Stimulated activated CD8-positive, alpha-beta memory T cell treated with anti-CD3 and anti-CD28 coated beads, Interleukin-7, amount 100 ng/mL, for 1 hour (primary cell): ENCODE measurements at places on chromosomes 5 and 9.

- no peak for DNase-seq
These were observed 13.7 kb downstream of the ADAMTSL1 start for GRCh38 chr9:18487611-18488010.

DNA sequence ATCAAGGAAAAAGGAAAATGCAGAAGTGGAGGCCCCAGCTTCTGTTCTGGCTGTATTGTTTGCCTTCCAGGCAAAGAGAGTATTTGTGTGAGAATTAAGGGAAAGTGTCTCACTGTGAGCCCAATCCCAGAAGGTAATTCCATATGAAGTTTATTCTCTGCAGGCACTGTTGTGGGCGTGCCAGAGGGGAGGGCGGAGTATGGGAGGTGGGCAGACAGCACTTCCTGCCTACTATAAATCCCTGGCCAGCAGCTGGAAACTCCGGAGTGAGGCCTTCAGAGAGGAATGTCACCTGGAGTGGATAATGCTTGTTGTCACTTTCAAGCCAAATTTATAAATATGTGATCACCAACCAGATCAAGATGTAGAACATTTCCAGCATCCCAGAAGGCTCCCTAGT, 209.5 kb downstream of the ARHGAP26 start:
- DNase-seq: no peak

GRCh38 chr5:3226196-3226920, 369.3 kb upstream of the IRX1 start:
- no peak for DNase-seq

DNA sequence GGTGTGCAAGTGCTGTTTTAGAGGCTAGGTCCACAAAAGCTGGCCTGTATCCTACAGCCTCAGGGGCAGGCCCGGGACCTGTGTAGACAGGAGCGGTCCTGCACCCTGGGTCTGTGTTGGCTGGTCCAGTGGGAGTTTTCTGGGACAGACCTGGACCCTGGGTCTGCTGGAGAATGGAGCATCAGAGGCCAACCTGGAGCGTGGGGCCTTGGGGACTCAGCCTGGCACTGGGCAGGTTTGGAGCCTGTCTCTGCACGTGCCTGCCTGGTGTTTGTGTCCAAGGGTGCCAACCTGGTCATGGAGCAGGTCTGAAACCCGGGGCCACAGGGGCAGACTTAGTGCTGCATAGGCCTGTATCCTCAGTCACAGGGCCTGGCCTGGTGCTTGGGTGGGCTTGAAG, 45.8 kb downstream of the SRFBP1 start:
- DNase-seq: no peak

- DNase-seq: no peak
These were observed 21.5 kb upstream of the ZBTB34 start for GRCh38 chr9:126838895-126839294.

GRCh38 chr9:134195558-134195957, 31.2 kb upstream of the RNU6ATAC start:
- no peak for DNase-seq

- DNase-seq: no peak
These were observed 17.4 kb upstream of the CAMSAP1 start for GRCh38 chr9:135924628-135925338.

DNA sequence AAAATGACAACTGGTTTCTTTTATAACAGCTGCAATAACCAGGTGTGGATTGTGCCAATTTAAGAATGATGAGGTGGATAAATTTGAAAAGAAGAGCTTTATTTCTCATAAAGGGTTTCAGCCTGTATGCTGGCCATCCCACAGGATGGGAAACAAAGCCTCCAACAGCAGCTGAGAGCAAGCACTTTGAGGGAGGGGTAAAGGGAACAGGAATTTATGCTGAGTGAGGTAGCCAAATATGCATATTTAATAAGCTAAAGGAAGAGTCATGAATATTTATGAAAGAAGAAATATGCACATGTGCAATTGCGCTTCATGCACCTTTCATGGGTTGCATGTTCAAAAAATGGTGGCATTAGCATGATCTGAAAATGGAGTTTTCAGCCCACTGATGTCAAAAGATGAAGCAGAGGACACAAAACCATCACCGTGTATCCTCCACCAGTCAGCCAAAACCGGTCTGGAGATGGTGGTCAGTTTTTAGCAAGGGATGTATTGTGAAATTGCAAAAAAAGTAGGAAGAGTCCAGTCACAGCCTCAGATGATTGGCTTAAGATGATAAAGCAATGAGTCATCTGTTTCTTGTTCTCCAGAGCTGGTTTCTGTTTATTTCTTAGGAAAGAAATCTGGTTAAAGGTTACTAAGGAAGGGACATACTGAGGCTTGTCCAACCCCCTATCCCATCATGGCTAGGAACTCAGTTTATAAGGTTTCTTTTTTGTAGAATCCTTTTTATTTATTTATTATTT, 47.9 kb downstream of the DEPDC1B start:
- DNase-seq: no peak

DNA sequence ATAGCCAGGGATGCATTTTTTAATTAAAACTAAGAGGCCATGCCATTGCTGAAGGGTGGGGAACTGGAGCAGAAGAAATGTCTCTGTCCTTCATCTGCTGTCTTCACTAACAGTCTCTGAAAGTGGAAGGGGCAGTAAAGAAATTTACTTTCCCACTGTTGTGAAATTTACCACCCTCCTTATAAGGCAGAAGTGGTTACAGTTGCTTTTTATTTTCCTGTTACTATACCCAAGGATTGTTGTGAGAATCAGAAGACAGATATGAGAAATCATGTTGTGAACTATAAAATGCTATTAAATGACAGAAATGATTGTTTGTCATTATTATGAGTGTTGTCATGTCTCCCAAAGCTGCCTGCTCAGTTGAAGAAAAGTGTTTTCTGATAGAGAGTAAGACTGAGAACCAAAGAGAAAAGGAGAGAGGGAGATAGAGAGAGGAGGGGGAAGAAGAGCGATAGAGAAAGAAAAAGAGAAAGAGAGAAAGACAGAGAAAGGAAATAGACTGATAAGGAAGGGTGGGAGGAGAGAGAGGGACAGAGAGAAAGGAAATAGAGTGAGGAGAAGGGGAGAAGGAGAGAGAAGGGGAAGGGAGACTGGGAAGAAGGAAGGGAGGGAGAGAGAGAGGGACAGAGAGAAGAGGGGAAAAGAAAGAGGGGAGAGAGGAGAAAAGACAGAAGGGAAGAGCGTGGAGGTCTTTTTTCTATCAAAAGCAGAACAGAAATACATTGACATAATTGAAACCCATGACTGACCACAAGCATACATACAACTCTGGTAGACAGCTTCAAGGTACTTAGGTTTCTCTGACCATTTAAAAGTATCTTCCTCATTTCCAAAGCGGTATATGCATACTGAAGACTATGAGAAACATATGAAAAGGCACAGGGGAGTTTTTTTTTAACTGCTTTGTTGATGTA, 22.5 kb downstream of the SEC61B start:
- DNase-seq: no peak

DNA sequence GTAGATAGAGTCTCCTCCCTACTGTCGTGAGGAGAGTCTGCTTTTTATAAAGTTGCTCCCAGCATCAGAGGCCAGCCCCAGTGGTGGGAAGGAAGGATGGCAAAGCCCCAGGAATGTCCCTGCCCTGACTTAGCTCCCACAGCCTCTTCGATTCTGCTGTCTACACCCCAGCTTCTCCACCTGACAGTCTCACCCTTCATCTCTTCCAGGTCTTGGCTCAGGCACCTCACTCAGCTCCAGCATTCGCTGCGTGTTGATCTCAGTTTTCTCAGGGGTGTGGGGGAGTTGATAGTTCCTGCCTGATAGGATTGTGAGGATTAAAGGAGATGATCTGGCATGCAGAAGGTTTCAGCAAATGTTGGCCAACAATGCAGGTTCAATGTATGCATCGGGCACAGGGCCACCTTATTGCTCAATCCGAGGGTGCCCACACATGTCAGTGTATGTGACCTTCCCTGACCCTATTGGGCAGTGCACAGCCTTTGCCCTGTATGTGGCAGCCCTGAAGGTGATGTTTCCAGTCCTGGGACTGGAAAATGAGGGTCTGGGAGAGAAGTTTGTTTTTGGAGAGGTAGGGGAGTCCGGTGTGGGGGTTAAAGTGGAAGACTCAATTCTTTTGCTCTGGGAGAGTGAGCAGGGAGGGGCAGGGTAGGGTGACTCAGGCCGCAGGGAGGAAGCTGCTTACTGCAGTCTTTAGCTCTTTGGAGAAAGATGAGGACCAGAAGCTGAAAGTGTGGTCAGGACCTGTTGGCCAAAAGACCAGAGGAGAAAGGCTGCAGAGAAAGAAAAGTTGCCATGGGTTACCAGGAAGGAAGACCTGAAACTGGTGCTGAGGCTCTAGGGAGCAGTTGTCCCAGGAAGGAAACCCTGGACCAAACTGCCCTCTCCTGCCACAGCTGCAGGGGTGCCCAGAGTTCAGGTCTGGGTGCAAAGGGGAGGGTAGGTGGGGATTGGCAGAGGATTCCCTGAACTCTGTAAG, 153.2 kb downstream of the MACROH2A1 start:
- DNase-seq: no peak

DNA sequence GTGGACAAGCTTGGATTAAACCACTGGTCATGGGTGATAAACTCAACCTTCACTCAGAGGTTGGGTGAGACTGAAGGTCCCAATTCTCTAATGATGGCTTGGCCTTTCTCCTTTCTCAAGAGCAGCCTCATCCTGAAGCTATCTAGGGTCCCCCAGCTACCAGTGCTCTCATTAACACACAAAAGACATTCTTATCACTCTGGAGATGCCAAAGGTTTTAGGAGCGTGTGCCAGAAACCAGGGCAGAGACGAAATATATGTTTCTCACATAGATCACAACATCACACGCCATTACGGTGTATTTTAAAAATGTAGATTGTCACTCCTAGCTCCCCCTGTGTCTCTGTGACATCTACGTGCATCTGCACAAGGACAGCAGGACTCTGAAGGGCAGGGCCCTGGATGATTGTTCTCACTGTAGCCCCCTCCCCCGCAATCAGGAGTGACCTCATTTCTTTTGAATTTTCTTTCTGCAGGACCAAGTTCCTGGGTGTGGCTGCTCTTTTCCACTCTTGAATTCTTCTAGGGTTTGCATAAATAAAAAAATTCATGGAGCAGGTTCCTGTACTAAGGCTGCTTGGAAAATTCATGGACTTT, 311.3 kb downstream of the GADD45G start:
- DNase-seq: no peak

- DNase-seq: no peak
These were observed 56.7 kb downstream of the SLC1A1 start for GRCh38 chr9:4547016-4547415.

DNA sequence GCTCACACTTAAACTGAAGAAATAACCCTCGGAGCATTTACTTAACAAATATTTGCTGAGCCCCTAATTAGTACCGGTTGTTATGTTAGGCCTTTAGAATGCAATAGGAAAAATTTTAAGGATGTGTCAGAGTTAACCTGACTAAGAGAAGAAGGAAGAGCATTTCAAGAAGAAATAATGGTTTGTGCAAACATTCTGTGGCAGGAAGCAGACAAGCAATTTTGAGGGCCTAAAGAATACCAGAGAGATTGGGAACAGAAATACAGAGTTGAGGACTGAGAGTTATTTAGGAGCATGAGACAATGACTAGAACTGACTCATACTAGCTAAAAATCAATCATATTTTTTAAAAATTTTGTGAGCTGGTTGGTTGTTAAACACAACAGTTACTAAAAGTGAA, 218.8 kb downstream of the PRR16 start:
- DNase-seq: no peak
